DMS 273 treated with DMSO at 0.1 percent for 48 hours (cell line): ENCODE measurements at places on chromosomes 13 and 19.

DNA sequence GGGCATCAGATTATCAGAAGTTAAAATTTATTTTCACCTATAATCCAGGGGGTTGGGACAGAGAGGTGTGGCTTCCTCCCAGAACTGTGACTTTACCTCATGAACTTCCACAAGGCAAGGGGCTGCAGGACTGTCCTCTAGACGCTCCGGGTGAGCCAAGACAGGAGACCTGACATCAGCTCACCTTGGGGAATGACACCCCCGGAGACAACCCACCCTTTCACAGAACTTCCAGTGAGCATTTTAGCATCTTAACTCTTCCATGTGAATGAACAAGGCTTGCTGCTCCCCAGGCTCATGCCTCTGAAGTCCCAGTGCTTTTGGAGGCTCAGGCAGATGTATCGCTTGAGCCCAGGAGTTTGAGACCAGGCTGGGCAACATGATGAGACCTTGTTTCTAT is 29.4 kb upstream of the TFDP1 start:
- DNase-seq, result no peak

DNA sequence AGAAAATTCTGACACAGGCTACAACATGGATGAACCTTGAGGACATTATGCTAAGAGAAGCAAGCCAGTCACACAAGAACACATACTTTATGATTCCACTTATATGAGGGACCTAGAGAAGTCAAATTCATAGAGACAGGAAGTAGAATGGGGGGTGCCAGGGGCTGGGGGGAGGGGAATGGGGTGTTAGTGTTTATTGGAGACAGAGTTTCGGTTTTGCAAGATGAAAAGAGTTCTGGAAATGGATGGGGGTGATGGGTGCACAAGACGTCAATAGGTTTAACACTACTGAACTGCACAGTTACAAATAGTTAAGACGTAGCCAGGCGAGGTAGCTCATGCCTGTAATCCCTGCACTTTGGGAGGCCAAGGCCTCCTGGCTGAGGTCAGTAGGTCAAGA is 3.5 kb upstream of the ZNF787 start:
- DNase-seq, result no peak

- DNase-seq, result no peak
Measured at GRCh38 chr13:100898431-100898830, 223.8 kb upstream of the TMTC4 start.

DNA sequence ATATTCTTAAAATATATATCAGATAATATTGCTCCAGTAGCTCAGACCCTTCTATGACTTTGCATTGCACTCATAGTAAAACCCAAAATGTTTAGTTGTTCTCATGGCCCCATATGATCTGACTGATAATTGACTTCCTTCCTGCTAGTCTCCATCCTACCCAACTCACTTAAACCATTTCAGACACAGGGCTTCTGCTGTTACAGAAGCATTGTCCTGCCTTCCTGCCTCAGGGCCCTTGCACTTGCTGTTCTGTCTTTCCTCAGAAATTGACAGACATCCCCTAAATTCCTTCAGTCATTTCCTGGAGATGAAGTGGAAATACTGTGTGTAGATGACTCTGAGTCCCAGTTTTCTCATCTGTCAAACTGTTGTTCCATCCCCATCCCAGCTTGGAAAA is 19.7 kb downstream of the FBXL12 start:
- DNase-seq, result no peak

- DNase-seq, result no peak
Measured at GRCh38 chr13:97853550-97853949, 99.9 kb upstream of the IPO5 start.

DNA sequence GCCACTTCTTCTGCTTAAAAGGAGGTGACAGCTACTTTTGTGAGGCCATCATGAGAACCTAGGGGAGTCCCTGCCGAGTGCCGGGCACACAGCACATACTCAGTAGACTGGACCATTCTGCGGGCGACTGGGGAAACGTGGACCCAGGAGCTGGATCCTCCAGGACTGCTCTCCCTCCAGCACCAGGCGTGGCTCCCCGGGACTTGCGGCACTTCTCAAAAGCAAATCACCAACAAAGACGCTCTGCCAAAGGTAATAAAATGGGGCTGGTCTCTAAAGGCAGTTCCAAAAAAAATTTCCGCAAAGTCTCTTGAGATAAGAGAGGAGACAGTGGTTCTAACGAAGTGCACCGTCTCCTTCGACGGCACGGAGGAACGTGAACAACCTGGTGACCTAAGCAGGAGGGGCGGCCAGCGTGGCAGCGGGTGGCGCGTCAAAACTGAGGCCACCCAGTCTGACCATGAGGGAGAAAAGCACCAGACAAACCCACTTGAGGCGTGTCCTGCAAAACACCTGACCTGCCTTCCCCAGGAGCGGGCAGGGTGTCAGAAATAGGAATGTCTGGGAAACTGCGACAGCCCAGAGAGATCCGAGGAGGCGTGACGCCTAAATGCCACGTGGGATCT is 1.4 kb upstream of the TMPRSS9 start:
- no peak for DNase-seq

- DNase-seq, result no peak
Measured at GRCh38 chr19:869245-870177, 10.0 kb downstream of the CFD start.

DNA sequence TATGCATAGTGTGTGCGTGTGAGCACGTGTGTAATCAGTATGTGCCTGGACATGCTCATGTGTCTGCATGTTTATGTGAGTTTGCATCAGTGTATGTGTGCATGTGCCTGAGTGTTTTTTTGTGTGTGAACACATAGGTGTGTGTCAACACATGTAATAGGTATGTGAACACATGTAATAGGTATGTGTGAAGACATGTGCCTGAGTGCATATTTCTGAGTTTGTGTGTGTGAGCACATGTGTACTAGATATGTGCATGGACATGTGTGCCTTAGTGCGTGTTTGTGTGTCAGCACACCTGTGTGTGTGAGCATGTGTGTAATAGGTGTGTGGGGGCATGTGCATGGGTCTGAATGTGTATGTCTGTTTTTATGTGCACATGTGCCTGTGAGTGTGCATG is 7.4 kb downstream of the SPPL2B start:
- no peak for DNase-seq

- no peak for DNase-seq
Measured at GRCh38 chr19:16319481-16319880, 5.1 kb upstream of the KLF2 start.

GRCh38 chr13:70604448-70604847 is 496.2 kb upstream of the KLHL1 start:
- DNase-seq, result no peak

DNA sequence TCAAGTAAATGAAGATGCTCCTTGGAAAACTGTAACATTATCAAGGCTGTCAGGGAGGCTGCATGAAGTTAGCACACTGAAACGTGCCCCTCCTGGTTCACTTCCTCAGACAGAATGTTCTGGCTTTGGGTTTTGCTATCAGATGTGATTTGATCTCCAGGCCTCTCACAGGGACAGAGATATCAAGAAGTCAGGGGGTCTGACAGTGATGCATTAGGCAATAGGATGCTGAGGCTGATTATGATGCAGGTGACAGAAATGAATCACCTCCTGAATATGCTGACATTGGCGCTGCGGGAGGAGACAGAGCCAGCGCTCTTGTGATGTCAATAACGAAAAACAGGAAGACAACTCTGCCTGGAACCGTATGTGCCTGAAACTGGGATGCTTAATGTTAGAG is 278.5 kb downstream of the DCT start:
- DNase-seq, result no peak

- DNase-seq, result no peak
Measured at GRCh38 chr13:73757481-73758233, 376.5 kb downstream of the KLF12 start.

- no peak for DNase-seq
Measured at GRCh38 chr13:113179374-113180230, 21.2 kb downstream of the PROZ start.

- no peak for DNase-seq
Measured at GRCh38 chr13:37695200-37695599, 96.6 kb upstream of the POSTN start.
